ENCODE measurements at places on chromosomes 5 and 9.

GRCh38 chr5:53884844-53885243, 324.4 kb downstream of the NDUFS4 start:
- no peak for DNase-seq

DNA sequence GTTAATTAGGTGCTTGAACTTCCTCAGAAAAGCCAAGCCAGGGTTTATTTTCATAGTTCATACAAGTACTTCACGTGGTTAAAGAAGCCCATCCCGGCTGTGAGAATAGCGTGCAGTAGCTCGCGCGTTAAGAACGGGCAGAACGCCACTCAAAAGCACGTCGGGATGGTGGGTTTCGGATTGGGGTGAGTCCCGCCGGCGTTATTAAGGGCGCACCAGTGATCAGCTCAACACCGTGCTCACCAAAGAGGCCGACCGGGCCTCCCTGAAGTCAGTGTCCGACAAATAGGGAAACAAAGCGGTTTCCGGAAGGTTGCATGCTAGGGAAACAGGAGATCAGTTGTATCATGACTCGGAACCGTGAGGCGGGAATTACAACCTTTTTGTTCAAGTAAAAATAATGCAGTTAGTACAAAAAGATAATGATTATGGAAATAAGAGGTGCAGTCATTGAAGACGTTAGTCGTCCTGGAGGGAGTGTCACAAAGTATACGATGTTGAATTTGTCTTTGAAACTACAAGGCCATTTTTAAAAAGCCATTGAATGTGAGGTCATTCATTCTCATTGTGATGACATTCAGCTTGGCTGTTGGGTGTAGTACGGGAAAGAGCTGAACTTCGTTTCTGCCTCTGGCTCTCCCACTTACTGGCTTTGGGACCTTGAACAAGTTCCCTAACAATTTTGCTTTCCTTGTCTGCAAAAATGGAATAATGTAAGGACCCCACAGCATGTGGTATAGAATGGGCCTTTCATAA, 992 bp downstream of the SETD9 start:
- peak; percentile 73 for DNase-seq

DNA sequence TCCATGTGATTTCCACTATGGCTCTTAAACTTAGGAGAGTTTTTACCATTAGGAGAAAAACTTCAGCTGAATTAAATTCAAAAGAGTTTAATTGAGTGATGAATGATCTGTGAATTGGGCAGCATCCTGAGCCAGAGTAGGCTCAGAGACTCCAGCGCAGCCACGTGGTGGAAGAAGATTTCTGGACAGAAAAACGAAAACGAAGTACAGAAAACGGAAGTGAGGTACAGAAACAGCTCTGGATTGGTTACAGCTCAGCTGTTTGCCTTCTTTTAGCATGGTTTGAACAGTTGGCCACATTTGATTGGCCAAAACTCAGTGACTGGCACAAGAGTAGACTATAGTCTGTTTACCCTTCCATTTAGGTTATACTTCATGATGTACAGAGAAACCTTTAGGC, 69.2 kb upstream of the PLPP1 start:
- peak; percentile 92 for DNase-seq

DNA sequence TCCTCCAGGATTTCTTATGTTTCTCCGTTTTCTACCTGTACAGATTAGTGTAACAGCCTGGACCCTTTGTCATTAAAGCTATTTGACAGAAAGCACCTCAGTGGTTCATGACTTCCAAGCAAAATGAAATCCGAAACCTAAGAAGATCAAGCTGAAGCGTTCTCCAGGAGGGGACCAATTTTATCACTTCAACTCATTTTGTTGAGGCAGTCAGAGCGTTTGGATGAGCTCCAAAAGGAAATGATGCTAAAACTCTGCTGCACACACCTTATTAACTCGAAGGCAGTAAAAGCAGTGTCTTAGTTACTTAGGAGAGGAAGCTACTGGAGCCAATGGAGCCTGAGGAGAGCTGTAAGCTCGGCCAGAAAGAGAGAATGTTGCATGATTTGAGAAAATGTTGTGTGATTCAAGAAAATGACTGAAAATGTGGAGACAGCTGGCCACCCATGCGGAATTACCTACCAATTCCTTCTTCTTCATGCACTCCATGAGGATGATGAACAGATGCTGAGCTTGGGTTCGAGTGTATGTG, 346.7 kb upstream of the KLF9 start:
- DNase-seq: no peak

Measured in pons (tissue), 1 donor.